Mesothelial cell of epicardium (in vitro differentiated cells): ENCODE measurements at places on chromosomes 3 and 15. TPM values are rescaled to one million over a fixed set of nuclear protein-coding genes. Genes with fewer than 3 reads are reported as not detected.

DNA sequence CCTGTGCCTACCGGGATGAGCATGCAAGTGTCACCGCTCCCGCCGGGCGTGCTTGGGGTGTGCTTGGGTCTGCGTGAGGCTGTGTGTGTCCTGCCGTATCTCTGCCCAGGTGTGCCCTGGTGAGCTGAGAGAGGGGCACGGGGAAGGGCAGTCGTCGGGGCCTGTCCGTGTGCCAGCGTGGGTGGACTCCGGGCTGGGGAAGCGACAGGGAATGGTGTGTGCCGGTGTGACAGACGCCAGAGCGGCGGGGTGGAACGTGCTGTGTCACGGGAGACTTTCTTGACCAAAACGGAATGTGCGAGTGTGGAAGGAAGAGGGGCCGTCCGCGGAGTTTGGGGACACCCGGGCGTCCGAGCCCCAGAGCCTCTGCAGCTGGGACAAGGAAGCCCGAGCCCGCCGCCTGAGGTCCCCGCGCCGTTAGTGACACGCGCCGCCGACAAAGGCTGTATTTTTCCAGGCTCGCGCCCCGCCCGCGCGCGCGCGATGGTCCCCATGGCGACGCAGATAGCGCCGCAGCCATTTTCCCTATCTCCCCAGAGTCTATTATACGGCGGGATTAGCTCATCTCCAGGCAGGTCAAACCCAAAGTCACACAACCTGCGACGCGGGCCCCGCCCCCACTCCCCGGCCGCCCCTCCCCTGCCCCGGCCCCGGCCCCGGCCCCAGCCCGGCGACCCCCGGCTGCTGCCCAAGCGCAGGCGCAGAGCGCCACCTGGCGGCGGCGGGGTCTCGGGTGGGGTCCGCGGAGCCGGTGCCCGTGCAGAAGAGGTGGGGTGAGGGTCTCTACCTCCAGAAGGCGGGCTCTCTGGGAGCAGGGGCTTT lies 4.5 kb upstream of the GATA2 start:
- H3K27ac ChIP-seq, result peak overlapping the region; percentile 55
- peaks cover 29% of the 10 kb centered on the region for H3K27me3 ChIP-seq
- peak; percentile 83 for DNase-seq
- peaks cover 25% of the 10 kb centered on the region for H3K36me3 ChIP-seq

DNA sequence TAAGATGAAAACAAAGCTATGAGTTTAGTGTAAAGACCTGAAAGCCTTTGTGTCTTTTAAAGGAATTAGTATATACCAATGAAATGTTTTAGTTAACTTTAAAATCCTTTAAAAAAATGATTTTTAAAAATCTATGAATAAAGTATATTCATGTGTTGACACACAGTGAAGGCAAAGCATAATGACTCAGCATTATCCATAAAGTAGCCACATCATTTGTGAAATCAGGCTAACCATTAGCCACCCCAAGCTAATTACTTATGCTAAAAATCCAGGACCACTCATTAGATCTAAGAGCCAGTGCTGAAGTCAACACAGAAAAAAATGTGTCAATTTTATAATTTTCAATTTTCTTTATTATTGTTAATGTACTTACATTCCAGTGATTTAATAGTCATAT lies 310.2 kb downstream of the TBC1D5 start:
- peaks cover 7% of the 10 kb centered on the region for H3K36me3 ChIP-seq
- no peaks in the 10 kb centered on the region for H3K27me3 ChIP-seq

DNA sequence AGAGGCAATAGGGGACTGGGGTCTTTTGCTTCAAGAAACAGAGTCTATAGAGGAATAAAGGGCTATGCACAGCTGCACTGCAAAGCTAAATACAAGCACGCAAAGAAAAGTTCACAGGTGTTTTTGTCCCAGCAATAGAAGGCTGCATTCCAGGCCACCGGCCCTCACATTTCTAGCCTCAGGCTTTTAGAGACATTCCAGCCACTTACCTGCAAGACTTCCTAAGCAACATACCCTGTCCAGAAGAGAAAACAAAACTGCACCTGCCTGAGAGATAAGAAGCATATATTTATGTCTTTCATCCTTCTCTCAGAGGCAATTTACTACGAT lies 220.5 kb downstream of the OPA1 start:
- no peaks in the 10 kb centered on the region for H3K36me3 ChIP-seq
- no peaks in the 10 kb centered on the region for H3K27me3 ChIP-seq
- H3K27ac ChIP-seq, result no peak overlapping the region
- DNase-seq, result no peak

DNA sequence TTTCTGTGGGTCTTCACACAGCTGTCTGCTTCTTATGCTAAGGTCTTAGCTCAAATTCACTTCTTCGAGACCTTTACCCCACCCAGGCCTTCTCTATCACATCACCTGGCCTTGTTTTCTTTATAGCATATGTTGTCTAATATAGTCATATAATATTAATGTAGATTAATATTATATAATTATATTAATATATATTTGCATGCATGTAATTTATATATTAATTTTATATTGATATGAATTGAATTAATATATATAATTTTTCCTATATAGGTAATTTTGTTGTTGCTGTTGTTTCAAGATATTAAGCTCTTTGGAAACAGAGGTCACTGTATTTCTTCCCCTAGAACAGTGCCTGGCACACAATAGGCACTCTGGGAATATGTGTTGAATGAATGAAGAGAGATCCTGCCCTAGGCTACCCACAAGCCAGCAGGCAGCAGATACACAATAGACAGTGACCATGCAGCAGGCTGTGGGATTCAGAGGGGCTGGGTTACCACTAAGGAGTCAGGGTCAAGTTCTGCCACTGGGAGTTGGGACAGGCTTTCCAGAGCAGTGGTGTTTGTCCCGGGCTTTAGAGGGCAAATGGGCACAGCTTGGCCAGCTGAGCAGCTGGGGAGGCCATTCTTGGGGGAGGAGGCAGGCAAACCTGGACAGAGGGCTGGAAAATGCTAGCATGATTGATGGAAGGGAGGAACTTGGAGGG lies 126.3 kb downstream of the DNAJB8 start:
- peak overlapping the region; percentile 83 for H3K27ac ChIP-seq
- H3K4me3 ChIP-seq, result no peak overlapping the region
- no peak for DNase-seq
- H3K4me1 ChIP-seq, result peaks cover 66% of the 10 kb centered on the region

ISLR2 gene
- total RNA-seq, result 1.3 to 1.9 TPM (median 1.4 TPM) in 3 replicates

CCR9 gene
- total RNA-seq, result not detected in 3 replicates

MINDY4B gene
- not detected in 3 replicates for total RNA-seq

SCAANT1 gene
- total RNA-seq, result not detected in 3 replicates
